Naive thymus-derived CD8-positive, alpha-beta T cell (primary cell): ENCODE measurements at places on chromosomes 6 and 20. TPM values are rescaled to one million over a fixed set of nuclear protein-coding genes. Genes with fewer than 3 reads are reported as not detected.

Gene FBXL4
- 20.7 TPM for total RNA-seq

Gene RTF2
- total RNA-seq, result 65.1 TPM

Gene ADGRG6
- total RNA-seq, result 2.4 TPM

Gene FRS3
- total RNA-seq, result 7.5 TPM

Gene RSPO3
- not detected for total RNA-seq

Gene VSX1
- total RNA-seq, result not detected

Gene THEMIS
- 128 TPM for total RNA-seq
